Chondrocyte (in vitro differentiated cells): ENCODE measurements at places on chromosomes 7 and 10.

GRCh38 chr7:96833676-96834453, 124.2 kb upstream of the SEM1 start:
- DNase-seq = no peak
- no peaks in the 10 kb centered on the region for H3K27me3 ChIP-seq
- H3K36me3 ChIP-seq = no peaks in the 10 kb centered on the region
- peak overlapping the region; percentile 65 for H3K27ac ChIP-seq

DNA sequence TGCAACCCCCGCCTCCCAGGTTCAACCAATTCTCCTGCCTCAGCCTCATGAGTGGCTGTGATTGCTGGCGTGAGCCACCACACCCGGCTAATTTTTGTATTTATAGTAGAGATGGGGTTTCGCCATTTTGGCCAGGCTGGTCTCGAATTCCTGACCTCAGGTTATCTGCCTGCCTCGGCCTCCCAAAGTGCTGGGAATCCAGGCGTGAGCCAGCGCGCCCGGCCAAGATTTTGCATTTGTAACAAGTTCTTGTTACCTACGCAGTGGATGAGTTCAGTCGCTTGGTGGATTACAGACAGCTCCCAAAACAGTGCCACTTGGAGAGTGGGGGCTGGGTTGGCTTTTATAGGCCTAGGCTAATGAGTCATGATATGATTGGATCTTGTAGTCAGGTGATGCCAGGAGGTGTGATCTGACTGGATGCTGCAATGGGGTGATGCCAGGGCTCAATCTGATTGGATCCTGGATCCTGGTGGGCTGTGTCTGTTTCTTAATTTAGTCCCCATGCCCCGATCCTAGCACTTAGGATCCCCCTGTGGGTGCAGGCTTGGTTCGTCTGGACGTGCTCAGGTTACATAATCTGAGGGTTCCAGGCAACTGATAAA, 20.3 kb downstream of the SBDS start:
- H3K36me3 ChIP-seq = no peaks in the 10 kb centered on the region
- no peak overlapping the region for H3K4me3 ChIP-seq
- H3K27me3 ChIP-seq = no peaks in the 10 kb centered on the region
- H3K4me1 ChIP-seq = peaks cover 8% of the 10 kb centered on the region
- no peak overlapping the region for H3K27ac ChIP-seq

DNA sequence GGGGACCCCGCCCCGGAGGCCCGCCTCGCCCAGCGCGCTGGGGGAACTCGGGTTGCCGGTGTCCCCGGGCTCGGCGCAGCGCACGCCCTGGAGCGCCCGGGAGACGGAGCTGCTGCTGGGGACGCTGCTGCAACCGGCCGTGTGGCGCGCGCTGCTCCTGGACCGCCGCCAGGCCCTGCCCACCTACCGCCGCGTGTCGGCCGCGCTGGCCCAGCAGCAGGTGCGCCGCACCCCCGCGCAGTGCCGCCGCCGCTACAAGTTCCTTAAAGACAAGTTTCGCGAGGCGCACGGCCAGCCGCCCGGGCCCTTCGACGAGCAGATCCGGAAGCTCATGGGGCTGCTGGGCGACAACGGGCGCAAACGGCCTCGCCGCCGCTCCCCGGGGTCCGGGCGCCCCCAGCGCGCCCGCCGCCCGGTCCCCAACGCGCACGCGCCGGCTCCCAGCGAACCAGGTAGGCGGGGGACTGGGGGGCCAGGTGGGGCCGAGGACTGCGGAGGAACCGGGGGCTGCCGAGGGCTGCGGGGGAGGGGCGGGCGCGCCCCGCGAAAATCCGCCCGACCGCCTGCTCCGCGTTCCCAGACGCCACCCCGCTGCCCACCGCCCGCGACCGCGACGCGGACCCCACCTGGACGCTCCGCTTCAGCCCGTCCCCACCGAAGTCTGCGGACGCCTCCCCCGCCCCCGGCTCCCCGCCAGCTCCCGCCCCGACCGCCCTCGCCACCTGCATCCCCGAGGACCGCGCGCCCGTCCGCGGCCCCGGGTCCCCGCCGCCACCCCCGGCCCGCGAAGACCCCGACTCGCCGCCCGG, 574 bp downstream of the UTF1 start:
- H3K27me3 ChIP-seq = peaks cover 63% of the 10 kb centered on the region
- H3K36me3 ChIP-seq = no peaks in the 10 kb centered on the region
- H3K27ac ChIP-seq = no peak overlapping the region
- peaks cover 13% of the 10 kb centered on the region for H3K4me1 ChIP-seq
- DNase-seq = no peak
- no peak overlapping the region for H3K4me3 ChIP-seq

- no peaks in the 10 kb centered on the region for H3K27me3 ChIP-seq
- no peak overlapping the region for H3K4me3 ChIP-seq
- peaks cover 23% of the 10 kb centered on the region for H3K4me1 ChIP-seq
- H3K36me3 ChIP-seq = no peaks in the 10 kb centered on the region
These were observed 83.3 kb upstream of the MKLN1 start for GRCh38 chr7:131244259-131244852.

DNA sequence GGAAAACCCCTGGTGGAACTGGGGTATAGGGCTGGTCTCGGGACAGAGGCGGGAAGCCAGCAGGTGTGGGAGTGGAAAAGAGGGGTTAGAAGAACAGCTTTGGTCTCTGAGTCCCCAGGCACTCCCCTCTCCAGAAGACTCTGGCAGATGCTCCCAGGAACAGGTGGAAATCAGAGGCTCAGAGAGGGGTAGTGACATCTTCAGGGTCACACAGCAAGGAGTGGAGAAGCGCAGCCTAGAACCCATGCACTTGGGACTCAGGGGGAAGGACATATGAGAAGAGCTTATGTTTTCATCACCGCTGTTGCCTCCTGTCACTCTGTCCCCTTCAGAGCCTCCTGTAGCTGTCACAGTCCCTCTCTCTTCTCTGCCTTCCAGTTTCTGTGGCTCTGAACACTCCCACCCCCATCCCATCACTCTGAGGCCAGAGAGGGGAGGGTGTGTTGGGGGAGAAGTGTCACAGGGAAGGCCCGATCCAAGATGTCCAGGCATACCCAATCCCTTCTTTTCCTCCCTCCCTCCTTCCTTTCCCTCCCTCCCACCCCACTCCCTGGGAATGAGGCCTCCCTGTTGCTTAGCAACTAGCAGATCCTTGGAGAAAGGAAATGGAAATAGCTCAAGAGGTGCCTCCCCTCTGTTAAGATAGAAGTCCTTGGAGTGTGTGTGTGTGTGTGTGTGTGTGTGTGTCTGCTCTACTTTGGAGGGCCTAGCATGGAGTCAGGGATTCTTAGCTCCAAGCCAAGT, 32.0 kb downstream of the SRRM3 start:
- DNase-seq = no peak
- peaks cover 57% of the 10 kb centered on the region for H3K27me3 ChIP-seq
- H3K4me1 ChIP-seq = peaks cover 8% of the 10 kb centered on the region
- H3K36me3 ChIP-seq = peaks cover 2% of the 10 kb centered on the region
- no peak overlapping the region for H3K27ac ChIP-seq

- no peaks in the 10 kb centered on the region for H3K4me1 ChIP-seq
- no peak overlapping the region for H3K27ac ChIP-seq
- no peak for DNase-seq
- no peak overlapping the region for H3K4me3 ChIP-seq
These were observed 417.2 kb upstream of the C7orf33 start for GRCh38 chr7:148173369-148173768.

GRCh38 chr7:143487566-143487965, 9.9 kb downstream of the TAS2R41 start:
- H3K27me3 ChIP-seq = peaks cover 2% of the 10 kb centered on the region
- H3K4me3 ChIP-seq = no peak overlapping the region
- DNase-seq = no peak
- no peak overlapping the region for H3K27ac ChIP-seq
- H3K36me3 ChIP-seq = no peaks in the 10 kb centered on the region
- peaks cover 22% of the 10 kb centered on the region for H3K4me1 ChIP-seq

DNA sequence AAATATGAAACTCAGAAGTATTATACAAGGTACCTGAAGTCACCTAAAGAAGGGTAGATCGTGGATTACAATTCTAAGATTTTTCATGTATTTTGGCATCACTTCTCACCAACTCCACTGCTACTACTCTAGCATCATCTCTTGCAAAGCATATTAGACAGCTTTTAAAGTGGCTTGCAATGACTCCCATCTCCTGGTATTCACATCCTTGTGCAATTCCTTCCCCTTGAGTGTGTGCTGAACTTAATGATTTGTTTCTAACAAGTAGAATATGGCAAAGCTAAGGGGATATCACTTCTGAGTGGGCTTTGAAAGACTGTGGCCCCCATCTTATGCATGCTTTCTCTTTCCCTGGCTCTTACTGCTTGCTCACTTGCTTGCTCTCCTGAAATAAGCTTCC, 280.2 kb downstream of the SNX13 start:
- no peak overlapping the region for H3K4me3 ChIP-seq
- no peak for DNase-seq
- peaks cover 37% of the 10 kb centered on the region for H3K4me1 ChIP-seq
- no peak overlapping the region for H3K27ac ChIP-seq
- H3K36me3 ChIP-seq = no peaks in the 10 kb centered on the region
- no peaks in the 10 kb centered on the region for H3K27me3 ChIP-seq

- no peaks in the 10 kb centered on the region for H3K27me3 ChIP-seq
- no peak overlapping the region for H3K4me3 ChIP-seq
- H3K4me1 ChIP-seq = peaks cover 11% of the 10 kb centered on the region
These were observed 86.4 kb downstream of the MYL10 start for GRCh38 chr7:101542527-101543241.

- no peak for DNase-seq
- H3K27me3 ChIP-seq = no peaks in the 10 kb centered on the region
- no peaks in the 10 kb centered on the region for H3K4me1 ChIP-seq
- H3K27ac ChIP-seq = no peak overlapping the region
- H3K36me3 ChIP-seq = no peaks in the 10 kb centered on the region
These were observed 39.4 kb upstream of the ZNF107 start for GRCh38 chr7:64626557-64626956.

DNA sequence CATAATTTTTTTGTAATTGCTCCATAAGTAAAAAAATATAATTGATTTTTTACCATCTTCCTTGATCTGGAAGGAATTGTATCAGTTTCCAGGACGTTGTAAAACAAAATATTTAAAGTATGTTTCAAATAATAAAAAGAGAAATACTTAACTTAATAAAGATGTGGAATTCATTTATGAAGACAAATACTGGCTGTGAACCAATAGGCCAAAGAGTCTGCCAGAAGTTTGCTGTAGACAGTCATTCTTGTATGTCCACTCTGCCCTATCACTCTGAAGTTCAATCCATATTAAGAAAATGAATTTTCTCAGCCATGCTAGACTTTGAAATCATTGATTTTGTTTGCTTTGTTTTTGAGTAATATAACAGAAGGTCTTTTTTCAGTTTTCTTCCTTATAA, 256.4 kb downstream of the TRIL start:
- DNase-seq = no peak
- no peaks in the 10 kb centered on the region for H3K27me3 ChIP-seq
- no peaks in the 10 kb centered on the region for H3K36me3 ChIP-seq

GRCh38 chr10:34809796-34810195, 5.3 kb downstream of the PARD3 start:
- H3K4me1 ChIP-seq = peaks cover 49% of the 10 kb centered on the region
- H3K27me3 ChIP-seq = no peaks in the 10 kb centered on the region
- peak overlapping the region; percentile 93 for H3K27ac ChIP-seq
- DNase-seq = no peak

DNA sequence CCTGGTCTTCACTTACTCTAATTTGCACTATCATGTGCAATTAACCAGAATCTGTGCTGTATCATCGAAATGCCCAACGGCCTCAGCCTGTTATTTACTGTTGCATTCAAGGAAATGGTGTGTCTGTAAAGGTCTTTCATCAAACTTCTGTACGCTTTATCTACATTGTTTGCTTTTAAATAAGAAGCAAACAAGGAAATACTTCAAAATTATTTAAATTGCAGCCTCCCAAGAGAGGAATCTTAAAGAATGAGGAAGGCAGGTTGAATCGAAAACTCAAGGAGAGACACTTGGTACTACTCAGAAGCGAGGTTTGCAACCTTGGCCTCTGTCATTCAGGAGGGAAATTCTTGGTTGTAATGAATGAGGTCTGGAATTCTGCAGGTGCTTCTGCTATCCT, 40.7 kb downstream of the MGAM start:
- H3K4me1 ChIP-seq = peaks cover 10% of the 10 kb centered on the region
- no peak overlapping the region for H3K27ac ChIP-seq
- no peak overlapping the region for H3K4me3 ChIP-seq
- peaks cover 2% of the 10 kb centered on the region for H3K36me3 ChIP-seq
- H3K27me3 ChIP-seq = peaks cover 2% of the 10 kb centered on the region

GRCh38 chr10:30013757-30014156, 45.6 kb downstream of the JCAD start:
- H3K27me3 ChIP-seq = no peaks in the 10 kb centered on the region
- peaks cover 4% of the 10 kb centered on the region for H3K36me3 ChIP-seq
- H3K4me1 ChIP-seq = peaks cover 27% of the 10 kb centered on the region

GRCh38 chr10:63286754-63287264, 153.7 kb downstream of the NRBF2 start:
- H3K4me1 ChIP-seq = peaks cover 21% of the 10 kb centered on the region
- no peaks in the 10 kb centered on the region for H3K36me3 ChIP-seq
- no peaks in the 10 kb centered on the region for H3K27me3 ChIP-seq

DNA sequence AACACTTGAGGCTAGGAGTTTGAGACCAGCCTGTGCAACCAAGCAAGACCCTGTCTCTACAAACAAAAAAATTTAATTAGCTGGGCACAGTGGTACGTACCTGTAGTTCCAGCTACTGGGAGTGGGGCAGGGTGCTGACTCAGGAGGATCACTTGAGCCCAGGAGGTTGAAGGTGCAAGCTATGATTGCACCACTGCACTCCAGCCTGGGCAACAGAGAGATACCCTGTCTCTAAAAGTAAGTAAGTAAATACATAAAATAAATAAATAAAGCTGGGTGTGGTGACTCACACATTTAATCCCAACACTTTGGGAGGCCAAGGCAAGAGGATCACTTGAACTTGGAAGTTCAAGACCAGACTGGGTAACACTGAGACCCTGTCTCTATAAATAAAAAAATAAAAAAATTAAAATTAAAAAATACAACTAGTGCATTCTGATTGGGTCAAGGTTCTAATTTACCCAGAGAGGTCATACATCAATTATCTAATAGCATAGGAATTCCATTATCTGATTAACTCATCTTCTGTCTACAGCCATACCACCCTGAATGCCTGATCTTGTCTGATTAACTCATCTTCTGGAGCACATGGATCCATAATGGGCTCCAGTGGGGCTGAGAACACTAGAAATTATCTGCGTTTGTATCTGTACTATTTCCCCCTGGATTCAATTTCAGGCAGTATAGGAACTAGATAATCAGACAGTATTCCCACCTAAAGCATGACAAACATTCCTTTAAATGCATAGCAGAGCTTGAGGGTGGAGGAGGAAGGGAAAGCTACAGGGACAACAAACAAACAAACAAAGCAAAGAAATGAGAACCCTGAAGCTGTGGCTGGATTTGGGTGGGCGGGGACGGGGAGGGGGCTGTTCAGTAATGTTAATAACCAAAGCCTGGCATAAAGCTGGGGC, 21.0 kb upstream of the HILPDA start:
- H3K36me3 ChIP-seq = no peaks in the 10 kb centered on the region
- H3K27me3 ChIP-seq = peaks cover 6% of the 10 kb centered on the region
- DNase-seq = no peak
- H3K4me3 ChIP-seq = no peak overlapping the region

DNA sequence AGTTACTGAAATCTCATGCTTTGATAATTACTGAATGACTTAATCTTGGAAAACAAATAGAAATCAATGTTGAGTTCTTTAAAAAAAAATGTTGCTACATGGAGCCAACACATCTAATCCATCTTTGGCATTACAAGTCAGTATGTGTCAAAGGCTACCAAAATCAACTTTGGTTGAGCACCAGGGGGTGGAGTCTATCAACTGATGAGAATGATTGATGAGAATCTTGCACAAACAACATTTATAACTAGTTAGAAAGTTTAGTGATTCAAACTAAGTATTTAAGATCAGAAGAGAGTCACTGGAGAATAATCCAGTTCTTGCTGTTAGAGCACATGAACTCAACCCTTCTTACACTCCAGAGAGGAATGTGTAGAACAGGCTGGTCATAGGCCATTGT, 70.5 kb upstream of the LRRC17 start:
- no peaks in the 10 kb centered on the region for H3K36me3 ChIP-seq
- no peak for DNase-seq
- H3K4me1 ChIP-seq = peaks cover 19% of the 10 kb centered on the region
- no peak overlapping the region for H3K27ac ChIP-seq
- H3K27me3 ChIP-seq = no peaks in the 10 kb centered on the region
